GM12892 (cell line): ENCODE measurements at places on chromosomes 6 and 20.

DNA sequence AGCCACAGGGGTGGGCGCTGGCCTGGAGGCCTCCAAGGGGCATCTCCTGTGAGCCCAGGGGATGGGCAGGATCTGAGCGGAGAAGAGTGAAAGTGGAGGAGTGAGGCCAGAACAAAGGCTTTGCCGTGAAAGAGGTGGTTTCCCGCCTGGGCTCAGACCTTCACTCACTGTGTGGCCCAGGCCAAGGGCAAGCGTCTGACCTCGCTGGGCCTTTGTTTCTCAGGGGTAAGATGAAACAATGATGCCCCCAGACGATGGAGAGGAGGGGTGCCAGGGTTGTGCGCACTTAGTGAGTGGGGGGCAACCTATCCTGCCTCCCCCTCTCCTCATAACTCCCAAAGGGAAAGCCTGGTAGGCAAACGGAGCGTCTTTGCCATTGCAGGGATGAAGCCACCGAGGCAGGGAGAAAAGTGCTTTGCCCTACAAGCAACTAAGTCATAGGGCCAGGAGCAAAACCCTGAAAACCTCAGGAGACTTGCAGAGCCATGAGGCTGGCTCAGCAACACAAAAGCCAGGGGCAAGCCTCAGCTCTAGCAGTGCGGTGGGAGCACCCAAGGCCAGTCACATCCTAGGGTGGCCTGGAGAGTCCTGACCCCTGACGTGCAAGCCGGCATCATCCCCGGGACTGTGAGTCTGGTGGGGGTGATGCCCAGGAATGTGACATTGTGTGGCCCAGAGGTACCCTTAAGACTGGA, 897 bp upstream of the STMN3 start:
- no peak for DNase-seq

DNA sequence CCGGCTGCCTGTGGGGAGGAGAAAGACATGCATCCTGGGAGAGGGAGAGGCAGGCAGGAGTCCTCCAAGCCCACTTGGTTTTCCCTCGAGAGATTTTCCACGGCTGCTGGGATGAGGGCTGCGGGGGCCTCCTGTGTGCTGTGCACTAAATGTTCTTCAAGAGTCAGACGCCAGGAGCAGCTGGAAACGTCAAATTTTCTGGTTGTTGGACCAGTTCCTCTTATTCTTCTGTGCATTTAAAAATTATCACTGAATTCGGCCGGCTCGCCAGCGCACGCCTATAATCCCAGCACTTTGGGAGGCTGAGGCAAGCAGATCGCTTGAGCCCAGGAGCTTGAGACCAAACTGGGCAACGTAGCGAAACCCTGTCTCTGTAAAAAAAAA, 32.8 kb upstream of the NTSR1 start:
- no peak for DNase-seq

DNA sequence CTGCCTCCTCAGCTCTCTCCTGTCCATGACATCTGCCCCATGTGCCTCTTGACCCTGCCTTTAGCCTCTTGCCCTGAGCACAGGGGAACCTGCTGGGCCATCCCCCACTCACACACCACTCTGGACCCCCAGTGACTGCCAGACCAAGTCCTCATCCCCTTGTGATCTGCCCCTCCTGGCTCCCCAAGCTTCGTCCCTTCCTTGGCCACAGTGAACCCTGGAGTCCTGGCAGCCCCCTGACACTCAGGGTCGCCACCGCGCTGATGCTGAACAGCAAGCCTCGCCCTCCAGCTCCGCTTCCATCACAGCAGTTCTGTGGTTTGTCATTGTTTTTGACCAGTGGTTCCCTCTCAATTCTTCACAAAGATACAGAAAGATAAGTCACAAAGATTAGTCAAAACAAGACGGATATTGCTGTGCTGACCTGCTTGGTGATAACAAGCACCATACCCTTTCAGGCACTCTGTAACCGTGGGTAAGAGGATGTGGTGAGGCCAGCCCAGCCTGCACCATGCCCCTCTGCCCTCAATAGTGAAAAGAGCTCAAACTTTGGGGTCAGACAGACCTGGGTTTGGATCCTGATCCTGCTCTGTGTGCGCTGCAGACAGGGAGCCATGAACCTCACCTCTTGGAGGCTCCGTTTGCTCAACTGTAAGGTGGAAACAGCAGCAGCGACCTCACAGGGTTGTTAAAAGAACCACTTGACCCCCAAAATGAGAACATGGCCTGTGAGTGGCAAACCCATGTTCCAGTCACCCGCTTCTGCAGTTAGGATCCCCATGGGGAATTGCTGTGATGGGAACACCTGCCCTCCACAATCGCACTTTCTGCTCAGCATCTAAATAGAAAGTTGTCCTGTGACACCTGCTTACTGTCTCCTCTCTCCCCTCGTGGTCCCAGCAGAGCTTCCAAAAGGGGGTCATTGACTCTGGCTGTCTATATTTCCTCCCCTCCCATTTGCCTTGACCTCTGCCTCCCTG, 114.5 kb downstream of the TOX2 start:
- no peak for DNase-seq

DNA sequence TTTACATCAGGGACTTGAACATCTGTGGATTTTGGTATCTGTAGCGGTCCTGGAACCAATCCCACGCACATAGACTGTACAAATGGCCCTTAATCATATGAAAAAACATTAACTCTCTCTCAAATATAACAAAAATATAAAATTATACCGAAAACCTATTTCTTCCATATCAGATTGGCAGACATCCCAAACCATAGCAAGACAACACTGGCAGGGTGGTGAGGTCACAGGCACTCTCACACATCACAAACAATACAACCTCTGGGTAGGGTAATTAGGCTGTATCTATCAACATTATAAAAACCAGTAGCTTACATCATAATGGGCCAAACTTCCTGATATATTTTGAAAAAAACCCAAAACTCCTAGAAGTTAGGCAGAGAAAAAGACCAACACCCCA, 40.9 kb downstream of the OVOL2 start:
- DNase-seq, result no peak

DNA sequence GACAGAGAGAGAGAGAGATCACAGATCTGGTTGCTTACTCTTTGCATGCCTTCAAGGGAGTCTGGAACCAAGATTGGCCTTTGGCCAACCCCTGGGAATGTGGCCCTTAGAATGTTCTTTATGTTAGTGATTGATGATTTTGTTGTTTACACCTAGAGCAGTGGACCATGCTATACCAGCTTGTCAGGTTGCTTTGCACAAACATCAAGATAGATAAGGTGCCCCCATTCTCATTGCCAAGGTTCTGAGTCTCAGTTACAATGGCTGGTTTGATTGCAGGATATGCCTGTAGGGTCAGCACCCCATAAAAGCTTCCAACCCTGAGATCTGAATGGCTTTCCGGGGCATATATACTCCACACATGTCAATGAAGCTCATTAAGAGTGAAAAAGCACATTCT, 53.5 kb upstream of the SLC2A12 start:
- DNase-seq, result no peak

- DNase-seq, result no peak
Measured at GRCh38 chr6:163585932-163586437, 171.5 kb downstream of the QKI start.
